Subcutaneous preadipocyte (primary cell): ENCODE measurements at places on chromosomes 3 and 15. TPM values are rescaled to one million over a fixed set of nuclear protein-coding genes. Genes with fewer than 3 reads are reported as not detected.

Gene SUCNR1
- total RNA-seq: not detected in 2 replicates

Gene KIF7
- total RNA-seq: 8.8 and 10.0 TPM in 2 replicates

Gene BCL2A1
- 0.20 and 1.1 TPM in 2 replicates for total RNA-seq

Gene LRRC31
- not detected in 2 replicates for total RNA-seq

Gene ENTPD3
- total RNA-seq: not detected in 2 replicates

Gene TMCO5A
- total RNA-seq: not detected in 2 replicates

Gene CFAP44
- 2.2 and 3.3 TPM in 2 replicates for total RNA-seq

Gene ALS2CL
- 0.37 and 0.59 TPM in 2 replicates for total RNA-seq

Gene CHRNA7
- under 0.01 TPM in 2 replicates for total RNA-seq

Gene CPLX3
- total RNA-seq: not detected in 2 replicates

Gene CPN2
- not detected in 2 replicates for total RNA-seq

Gene ERC2
- total RNA-seq: under 0.01 and 0.20 TPM in 2 replicates

Gene AMOTL2
- 25.7 and 74.3 TPM in 2 replicates for total RNA-seq

Gene SPINK8
- not detected in 2 replicates for total RNA-seq

Gene ZMYND10
- under 0.01 and 0.20 TPM in 2 replicates for total RNA-seq

Gene CD80
- not detected in 2 replicates for total RNA-seq

Gene FMN1
- under 0.01 and 0.59 TPM in 2 replicates for total RNA-seq

Gene P2RY12
- total RNA-seq: 0.37 TPM in 1 of 2 replicates, not detected in the other

Gene CCDC39
- under 0.01 TPM in 1 of 2 replicates, not detected in the other for total RNA-seq

Gene NRROS
- total RNA-seq: 3.3 and 4.9 TPM in 2 replicates

Gene ITIH4
- under 0.01 and 1.8 TPM in 2 replicates for total RNA-seq

Gene SLC12A1
- total RNA-seq: not detected in 2 replicates

Gene ALPK3
- total RNA-seq: under 0.01 and 0.20 TPM in 2 replicates

Gene AMT
- total RNA-seq: 0.39 and 0.73 TPM in 2 replicates

Gene BOC
- total RNA-seq: 2.2 and 12.9 TPM in 2 replicates

Gene CCDC54
- total RNA-seq: not detected in 2 replicates

Gene FOXB1
- total RNA-seq: not detected in 2 replicates

Gene COL8A1
- total RNA-seq: 7.7 and 21.3 TPM in 2 replicates

Gene ROBO1
- total RNA-seq: 40.4 and 57.1 TPM in 2 replicates
